ENCODE measurements at places on chromosomes 13 and 19. TPM values are rescaled to one million over a fixed set of nuclear protein-coding genes. Genes with fewer than 3 reads are reported as not detected.
A peak's percentile ranks its signal among the peaks of the same experiment; 100 is the strongest.

PRR36 gene
- total RNA-seq, result not detected

GRIK5 gene
- not detected for total RNA-seq

GRCh38 chr19:29504454-29504853 lies 21.3 kb upstream of the VSTM2B start:
- no peak for DNase-seq

DNA sequence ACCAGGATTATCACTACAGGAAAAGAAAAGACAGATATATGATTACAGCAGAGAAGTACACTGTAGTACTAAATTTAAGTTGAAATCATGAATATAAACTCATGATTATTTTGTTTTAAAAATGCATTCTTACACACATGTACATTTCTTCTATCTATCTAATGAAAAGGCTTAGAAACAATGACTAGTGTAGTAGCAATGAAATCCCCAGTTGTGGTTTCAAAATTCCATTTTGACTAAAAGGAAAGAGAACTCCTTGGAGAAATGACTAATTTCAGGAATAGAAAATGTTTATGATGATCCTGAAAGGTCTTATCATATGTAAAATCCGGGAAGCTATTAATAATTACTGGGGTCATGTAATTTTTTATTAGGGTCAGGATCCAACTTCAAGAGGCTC lies 195.0 kb upstream of the STARD13 start:
- DNase-seq, result peak; percentile 52

- peak; percentile 45 for DNase-seq
These were observed 4.3 kb downstream of the RUVBL2 start for GRCh38 chr19:48997972-48998371.

DNA sequence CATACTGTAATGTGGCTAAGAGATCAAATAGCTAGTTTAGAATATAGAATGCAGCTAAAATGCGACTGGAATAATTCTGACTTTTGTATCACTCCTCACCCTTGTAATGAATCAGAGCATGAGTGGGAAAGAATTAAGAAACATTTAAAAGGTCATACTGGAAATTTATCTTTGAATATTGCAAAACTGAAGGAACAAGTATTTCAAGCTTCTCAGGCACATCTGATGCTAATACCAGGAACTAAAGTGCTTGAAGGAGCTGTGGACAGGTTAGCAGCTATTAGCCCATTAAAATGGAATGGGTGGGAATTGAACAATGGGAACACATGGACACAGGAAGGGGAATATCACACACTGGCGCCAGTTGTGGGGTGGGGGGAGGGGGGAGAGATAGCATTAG lies 144.2 kb upstream of the ZNF91 start:
- DNase-seq, result no peak

DNA sequence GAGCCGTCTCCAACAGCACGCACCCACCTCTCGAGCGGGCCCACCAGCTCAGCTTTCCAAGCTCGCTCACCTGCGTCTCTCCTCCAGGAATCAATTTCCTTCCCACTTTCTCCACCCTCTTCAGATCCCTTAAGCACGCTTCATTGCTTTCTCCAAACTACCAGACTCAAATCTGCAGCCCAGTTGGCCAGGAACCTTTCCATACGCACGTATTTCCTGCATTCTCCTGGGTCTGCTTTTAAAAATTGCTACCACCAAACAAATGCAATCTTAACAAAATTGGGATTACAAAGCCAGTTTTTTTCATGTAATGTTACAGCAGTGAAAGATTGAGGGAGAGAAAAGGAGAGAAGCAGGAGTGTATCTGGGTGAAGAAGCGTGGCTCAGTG lies 1.5 kb downstream of the ENOX1 start:
- peak; percentile 2 for DNase-seq

All from IMR-90 (cell line).